ENCODE measurements at places on chromosomes 2 and 18. TPM values are rescaled to one million over a fixed set of nuclear protein-coding genes. Genes with fewer than 3 reads are reported as not detected.

The NDUFAF7 gene
- 12.3 TPM for total RNA-seq

The PRKAG3 gene
- not detected for total RNA-seq

The SCN9A gene
- total RNA-seq = 1.3 TPM

The RPS27A gene
- 2,444 TPM for total RNA-seq

The NAT8 gene
- total RNA-seq = 0.25 TPM

The M1AP gene
- total RNA-seq = not detected

DNA sequence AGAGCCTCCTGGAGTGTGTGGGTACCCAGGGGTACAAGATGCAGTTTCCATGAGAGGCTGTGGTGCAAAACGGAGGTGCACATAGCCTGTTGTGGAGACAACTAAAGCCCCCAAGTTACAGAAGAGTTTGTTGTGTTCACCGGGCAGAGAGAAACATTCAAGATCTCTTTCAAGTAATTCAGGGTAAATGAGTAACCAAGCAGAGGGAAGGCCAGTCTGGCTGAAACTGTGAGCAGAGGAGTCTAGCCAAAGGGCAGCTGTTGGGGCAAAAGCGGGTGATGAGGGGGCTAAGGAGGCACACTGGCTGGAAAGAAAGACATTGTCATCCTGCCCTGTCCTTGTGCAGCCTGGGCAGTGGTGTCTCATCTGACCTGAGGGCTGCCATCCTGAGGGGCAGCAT lies 52.0 kb downstream of the CXCR4 start:
- H3K27me3 ChIP-seq = no peaks in the 10 kb centered on the region
- H3K4me1 ChIP-seq = no peaks in the 10 kb centered on the region
- no peak for DNase-seq
- H3K36me3 ChIP-seq = no peaks in the 10 kb centered on the region
- H3K27ac ChIP-seq = no peak overlapping the region

DNA sequence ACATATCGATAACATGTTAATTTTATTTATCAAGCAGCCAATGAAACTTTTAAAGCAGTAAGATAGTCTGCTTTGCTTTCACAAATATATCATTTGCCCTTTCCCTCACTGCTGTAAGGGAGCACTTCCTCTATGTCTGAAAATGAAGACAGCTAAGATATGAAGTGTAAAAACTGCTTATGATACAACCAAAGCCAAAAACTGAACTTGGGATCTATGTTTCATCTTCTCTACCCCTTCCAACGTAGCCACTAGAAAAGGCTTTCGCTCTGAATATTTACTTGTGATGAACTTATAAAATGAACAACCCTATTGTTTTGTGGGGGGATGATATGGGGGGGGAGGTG lies 140.3 kb downstream of the TCF4 start:
- no peak for DNase-seq
- no peak overlapping the region for H3K27ac ChIP-seq
- no peaks in the 10 kb centered on the region for H3K36me3 ChIP-seq
- no peaks in the 10 kb centered on the region for H3K27me3 ChIP-seq
- H3K4me1 ChIP-seq = no peaks in the 10 kb centered on the region

- H3K27ac ChIP-seq = no peak overlapping the region
- no peak for DNase-seq
- H3K27me3 ChIP-seq = no peaks in the 10 kb centered on the region
- no peaks in the 10 kb centered on the region for H3K4me1 ChIP-seq
- no peaks in the 10 kb centered on the region for H3K36me3 ChIP-seq
Measured at GRCh38 chr18:9240270-9240669, 94.3 kb upstream of the TWSG1 start.

- no peak overlapping the region for H3K27ac ChIP-seq
- no peaks in the 10 kb centered on the region for H3K27me3 ChIP-seq
- H3K4me1 ChIP-seq = no peaks in the 10 kb centered on the region
- DNase-seq = no peak
- H3K4me3 ChIP-seq = no peak overlapping the region
Measured at GRCh38 chr2:96342085-96342484, 6.5 kb downstream of the NCAPH start.

- H3K36me3 ChIP-seq = no peaks in the 10 kb centered on the region
- no peaks in the 10 kb centered on the region for H3K27me3 ChIP-seq
- DNase-seq = no peak
- H3K27ac ChIP-seq = no peak overlapping the region
Measured at GRCh38 chr2:66661253-66662173, 226.6 kb downstream of the MEIS1 start.

DNA sequence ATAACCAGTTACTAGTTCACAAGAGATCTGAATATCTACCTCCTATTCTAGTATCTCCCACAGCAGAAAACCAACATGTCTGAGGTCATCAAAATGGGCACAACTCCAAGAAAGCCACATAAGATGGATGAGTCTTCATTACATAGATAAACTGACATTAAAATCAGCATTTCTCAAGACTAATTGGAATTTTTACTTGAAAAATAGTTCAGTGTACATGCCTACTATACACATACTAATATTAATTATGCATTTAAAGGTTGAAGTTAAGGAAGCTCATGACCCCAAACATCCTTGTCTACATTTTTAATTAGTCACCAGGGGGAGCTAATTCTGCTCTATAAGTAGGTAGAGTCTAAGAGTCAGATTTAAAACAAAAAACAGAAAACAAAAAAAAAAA lies 41.9 kb downstream of the ZNF521 start:
- no peaks in the 10 kb centered on the region for H3K4me1 ChIP-seq
- DNase-seq = no peak
- H3K27me3 ChIP-seq = no peaks in the 10 kb centered on the region
- H3K4me3 ChIP-seq = no peak overlapping the region

DNA sequence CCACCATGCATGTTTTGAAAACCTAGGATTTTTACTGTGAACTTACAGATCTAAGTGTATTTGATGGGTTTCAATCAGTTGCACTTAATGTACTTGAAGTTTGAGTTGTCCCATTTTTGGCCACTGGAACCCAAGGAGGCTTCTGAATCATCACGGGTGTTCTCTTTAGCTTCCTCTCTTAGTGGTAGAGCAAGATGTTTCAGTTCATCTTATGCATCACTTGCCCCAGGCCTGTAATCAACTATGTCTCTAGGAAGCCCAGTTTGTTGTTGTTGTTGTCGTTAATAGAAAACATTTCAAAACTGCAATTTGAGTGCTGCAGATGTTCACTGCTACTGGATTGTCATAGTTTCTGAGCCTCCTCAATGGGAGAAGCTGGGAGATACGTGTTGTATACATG lies 97.0 kb downstream of the FHOD3 start:
- no peaks in the 10 kb centered on the region for H3K36me3 ChIP-seq
- no peaks in the 10 kb centered on the region for H3K4me1 ChIP-seq
- no peak overlapping the region for H3K4me3 ChIP-seq
- H3K27me3 ChIP-seq = no peaks in the 10 kb centered on the region

- H3K36me3 ChIP-seq = no peaks in the 10 kb centered on the region
- DNase-seq = no peak
- H3K4me3 ChIP-seq = no peak overlapping the region
- H3K27ac ChIP-seq = no peak overlapping the region
Measured at GRCh38 chr18:74905247-74905646, 303.7 kb downstream of the PTGR3 start.

GRCh38 chr2:186254759-186255158 lies 231.3 kb upstream of the ZC3H15 start:
- H3K27ac ChIP-seq = no peak overlapping the region
- H3K36me3 ChIP-seq = no peaks in the 10 kb centered on the region
- H3K4me3 ChIP-seq = no peak overlapping the region
- DNase-seq = no peak
- H3K4me1 ChIP-seq = no peaks in the 10 kb centered on the region

- H3K27me3 ChIP-seq = no peaks in the 10 kb centered on the region
- no peak overlapping the region for H3K4me3 ChIP-seq
- H3K27ac ChIP-seq = no peak overlapping the region
Measured at GRCh38 chr2:29697181-29697580, 224.2 kb downstream of the ALK start.

GRCh38 chr2:230770804-230771203 lies 58.2 kb downstream of the CAB39 start:
- H3K27ac ChIP-seq = no peak overlapping the region
- no peaks in the 10 kb centered on the region for H3K27me3 ChIP-seq
- peaks cover 4% of the 10 kb centered on the region for H3K4me1 ChIP-seq
- H3K36me3 ChIP-seq = no peaks in the 10 kb centered on the region
- no peak for DNase-seq

Data from ovary (tissue), 10 donors.